Occipital lobe (tissue), 3 donors: ENCODE measurements at places on chromosomes 2 and 18. TPM values are rescaled to one million over a fixed set of nuclear protein-coding genes. Genes with fewer than 3 reads are reported as not detected.

CTNNA2 gene
- 261 TPM for total RNA-seq

SULT1C4 gene
- total RNA-seq, result 6.6 TPM

- DNase-seq, result no peak
These were observed 383.1 kb downstream of the GALR1 start for GRCh38 chr18:77632758-77633157.

- no peak for DNase-seq
These were observed 64.4 kb downstream of the INPP5D start for GRCh38 chr2:233124421-233125080.

PIEZO2 gene
- total RNA-seq, result 8.0 TPM

- no peak for DNase-seq
These were observed 556.4 kb downstream of the ERBB4 start for GRCh38 chr2:211982162-211982561.

FAM237A gene
- not detected for total RNA-seq
